ENCODE measurements at places on chromosomes 2 and 18.

DNA sequence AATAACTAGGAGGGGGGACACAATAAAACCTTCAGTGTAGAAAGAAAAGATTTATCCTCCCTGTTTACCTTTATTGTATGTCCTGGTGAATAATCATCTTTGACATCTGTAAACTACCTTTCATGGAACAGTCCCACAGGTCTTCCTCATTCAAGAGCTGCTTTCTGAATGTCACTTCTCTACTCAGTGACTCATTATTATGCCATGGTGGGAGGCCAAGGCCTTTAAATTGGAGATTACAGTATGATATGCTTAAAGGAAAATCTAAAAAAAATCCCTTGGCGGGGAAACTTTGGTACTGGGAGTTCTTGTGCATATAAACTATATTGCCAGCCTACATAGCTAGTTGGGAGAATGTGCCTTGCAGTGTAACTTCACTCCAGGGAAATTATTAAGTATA is 713.0 kb downstream of the TDRD15 start:
- DNase-seq, result no peak

DNA sequence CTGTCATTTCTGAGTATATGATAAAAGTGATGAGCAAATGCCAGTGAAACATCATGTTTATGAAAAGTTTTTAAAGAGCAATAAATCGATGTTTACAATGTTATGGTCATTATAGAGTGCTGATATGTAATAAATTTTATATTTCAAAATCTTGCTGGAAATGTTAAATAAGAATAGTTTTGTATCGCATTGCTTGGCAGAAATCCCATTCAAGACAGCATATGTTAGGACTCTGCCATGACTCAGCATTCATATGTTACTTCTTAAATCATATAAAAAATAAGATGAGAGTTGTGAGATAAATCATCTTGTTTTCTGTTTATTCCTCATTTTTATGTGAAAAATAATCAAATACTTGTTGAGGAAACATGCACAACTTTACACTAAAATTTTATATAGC is 949.9 kb upstream of the NRXN1 start:
- no peak for DNase-seq

DNA sequence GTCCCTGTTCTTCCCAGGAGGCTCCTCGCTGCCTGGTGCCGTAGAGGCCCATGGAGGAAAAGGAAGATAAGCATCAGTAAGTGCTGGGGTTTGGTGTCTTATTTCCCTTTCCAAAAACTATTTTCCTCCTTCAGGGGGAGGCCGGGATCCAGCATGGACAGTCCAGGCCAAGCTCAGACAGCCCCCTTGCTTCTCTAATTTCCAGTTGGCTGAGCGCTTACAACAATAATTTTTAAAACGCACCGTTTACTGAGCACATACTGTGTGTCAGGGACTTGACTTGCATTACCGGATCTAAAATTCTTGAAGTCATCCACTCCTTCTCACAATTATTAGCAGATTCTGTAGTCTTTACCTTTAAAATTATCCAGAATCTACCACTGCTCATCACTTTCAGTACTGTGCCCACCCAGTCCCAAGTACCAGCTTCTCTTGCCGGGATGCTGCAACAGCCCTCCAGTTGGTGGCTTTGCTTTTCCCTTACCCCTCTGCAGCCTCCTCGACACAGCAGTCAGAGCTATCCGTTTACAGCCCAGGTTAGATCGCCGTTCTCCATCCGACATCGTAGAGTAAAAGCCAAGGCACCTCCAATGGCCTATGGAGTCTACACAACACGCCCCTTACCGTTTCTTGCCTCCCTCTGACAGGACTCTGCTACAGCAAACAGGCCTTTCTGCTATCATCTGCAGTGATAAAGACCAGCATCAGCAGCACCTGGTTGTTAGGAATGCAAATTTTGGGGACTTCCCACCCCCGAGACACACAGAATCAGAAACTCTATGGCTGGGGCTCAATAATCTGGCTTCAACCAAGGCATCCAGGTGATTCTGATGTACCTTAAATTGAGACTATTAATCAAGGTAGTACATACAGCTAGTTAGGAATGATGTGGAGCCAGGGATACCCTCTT is 75.2 kb upstream of the TSPYL6 start:
- no peak for DNase-seq

DNA sequence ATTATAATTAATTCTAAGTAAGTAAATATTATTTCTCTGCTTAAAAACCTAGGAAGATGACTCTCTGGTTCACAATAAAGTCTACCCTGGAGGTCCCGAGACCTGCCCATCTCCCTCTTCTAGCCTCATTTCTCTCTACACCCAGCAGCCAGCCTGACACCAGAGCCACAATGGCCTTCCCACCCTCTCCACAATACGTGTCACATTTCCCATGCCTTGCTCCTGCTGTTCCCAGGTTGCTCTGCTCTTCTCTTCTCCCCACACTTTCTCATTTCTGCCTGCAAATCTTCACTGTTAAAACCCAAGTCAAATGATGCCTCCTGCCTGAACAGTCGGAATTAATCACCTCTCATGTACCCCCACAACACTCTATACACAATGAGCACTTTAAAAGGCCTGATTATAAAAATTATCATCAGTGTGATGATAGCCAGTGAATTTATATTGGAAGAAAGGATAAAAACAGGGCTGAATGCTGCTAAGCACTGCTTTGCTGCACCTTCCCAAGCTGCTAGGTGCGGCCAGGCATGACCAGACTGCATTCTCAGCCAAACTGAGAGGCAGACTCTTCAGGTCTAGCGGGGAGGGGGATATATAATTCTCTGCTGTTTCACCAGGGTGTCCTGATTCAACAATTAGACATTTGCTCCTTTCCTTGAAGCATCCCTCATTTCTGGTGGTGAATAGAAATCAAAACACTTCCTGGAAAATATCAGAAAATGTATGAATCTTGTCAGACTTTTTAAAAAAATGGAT is 160.6 kb downstream of the DTNA start:
- DNase-seq, result no peak

- DNase-seq, result no peak
Measured at GRCh38 chr2:148593421-148593820, 51.1 kb upstream of the EPC2 start.

- no peak for DNase-seq
Measured at GRCh38 chr2:219435701-219436100, 1.1 kb downstream of the SPEG start.

- no peak for DNase-seq
Measured at GRCh38 chr2:207928079-207928478, 97.2 kb downstream of the PLEKHM3 start.

DNA sequence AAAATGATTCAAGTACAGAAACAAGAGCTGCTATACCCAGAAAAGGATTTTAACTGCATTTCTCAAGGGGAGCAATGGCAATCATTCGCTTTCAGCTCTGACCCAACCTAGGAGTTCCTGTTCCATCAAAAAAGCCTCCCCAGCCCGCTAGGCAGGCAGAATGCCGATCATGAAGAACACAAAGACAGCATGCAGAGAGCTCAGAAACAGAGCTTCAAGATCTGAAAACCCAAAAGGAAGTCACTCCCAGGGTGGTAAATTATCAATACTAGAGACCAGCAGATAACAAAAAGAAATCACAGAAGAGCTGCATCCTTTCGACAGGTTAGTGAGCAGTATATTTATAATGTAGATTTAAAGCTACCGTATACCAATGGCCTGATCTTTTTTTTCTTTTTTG is 84.8 kb upstream of the CRIM1 start:
- no peak for DNase-seq

GRCh38 chr18:70271742-70272141 is 17.1 kb upstream of the SOCS6 start:
- no peak for DNase-seq

GRCh38 chr2:29213888-29214291 is 98.7 kb downstream of the CLIP4 start:
- no peak for DNase-seq

DNA sequence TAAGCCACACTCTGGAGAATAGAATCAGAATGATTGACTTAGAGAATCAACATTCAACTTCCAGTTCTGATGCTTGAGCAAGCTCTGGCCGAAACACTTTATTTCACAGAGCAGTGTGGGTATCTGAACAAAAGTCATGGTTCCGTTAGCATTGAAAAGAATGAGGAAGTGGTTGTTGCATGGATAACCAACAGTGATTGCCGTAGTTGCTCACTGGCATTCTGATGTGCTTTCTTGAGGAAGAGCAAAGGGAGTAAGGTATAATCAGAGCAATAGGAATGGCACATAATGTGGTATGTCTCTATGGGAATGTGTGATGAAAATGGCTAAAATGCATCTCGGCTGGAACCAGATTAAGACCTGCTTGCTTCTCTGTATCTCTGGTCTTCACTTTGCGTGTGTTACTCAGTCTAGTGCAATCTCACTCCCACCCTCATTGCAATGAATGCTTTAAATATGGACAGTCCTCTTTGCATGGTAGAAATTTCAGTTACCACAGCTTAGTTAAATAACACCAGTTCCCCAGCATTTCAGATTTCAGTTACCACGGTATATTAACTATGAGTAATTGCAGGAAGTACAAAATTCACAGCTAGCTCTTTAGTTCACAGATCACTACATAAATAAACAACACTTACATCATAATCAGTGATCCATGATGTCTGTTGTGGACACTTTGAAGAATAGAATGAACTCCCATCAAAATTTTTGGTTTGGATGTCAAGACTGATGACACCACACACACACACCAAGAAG is 7.8 kb upstream of the RAB12 start:
- DNase-seq, result no peak

- no peak for DNase-seq
Measured at GRCh38 chr2:26706616-26707473, 14.3 kb downstream of the KCNK3 start.

DNA sequence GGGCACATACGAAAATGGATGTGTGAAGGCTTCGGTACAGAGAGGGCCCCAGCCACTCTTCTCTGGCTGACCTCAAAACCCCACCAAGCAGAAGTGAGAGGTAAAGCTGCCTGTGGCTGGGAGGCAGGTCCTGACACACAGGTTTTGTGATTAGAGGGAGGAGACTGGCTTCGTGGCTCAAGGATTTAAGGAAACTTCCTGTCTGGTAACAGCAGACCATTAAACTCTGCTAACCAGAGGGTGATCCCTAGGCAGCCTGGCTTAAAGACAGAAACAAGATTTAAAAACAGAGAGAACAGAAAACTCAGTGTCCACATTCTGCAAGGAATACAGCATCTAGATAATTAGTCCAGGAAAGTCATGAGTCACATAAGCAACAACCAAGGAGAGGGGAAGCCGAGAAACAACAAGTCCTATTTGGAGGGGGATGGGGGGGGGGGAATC is 101.9 kb downstream of the NFATC1 start:
- no peak for DNase-seq

- no peak for DNase-seq
Measured at GRCh38 chr2:222859786-222860612, 837 bp upstream of the ACSL3 start.

GRCh38 chr18:525036-525797 is 24.7 kb upstream of the COLEC12 start:
- DNase-seq, result no peak
